GM12864 (cell line): ENCODE measurements at places on chromosomes 1 and 21.

GRCh38 chr21:42218836-42219605, at the start of gene ABCG1:
Gene ABCG1 (plus strand): TSS chr21:42219140. CDS start chr21:42219263, 123 bp downstream.
- DNase-seq, result no peak

DNA sequence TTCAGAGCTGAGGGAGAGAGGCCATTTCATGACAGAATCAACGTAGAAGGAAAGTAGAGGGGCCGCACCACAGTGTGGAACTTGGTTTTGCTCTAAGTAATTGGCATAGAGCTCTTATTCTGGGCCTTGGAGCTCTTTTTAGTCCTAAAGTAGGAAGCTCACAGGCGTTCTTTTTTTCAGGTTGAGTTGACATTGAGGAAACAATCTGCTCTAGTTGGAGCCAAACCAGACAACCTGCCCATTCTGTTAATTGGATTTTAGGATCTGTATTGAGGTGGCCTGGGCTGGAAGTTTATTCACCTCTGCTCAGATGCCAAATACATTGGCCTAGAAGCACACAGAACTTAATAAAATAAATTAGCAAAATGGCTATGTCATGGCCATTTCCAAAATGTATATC, 1093.9 kb downstream of the ADGRL2 start:
- DNase-seq, result no peak

DNA sequence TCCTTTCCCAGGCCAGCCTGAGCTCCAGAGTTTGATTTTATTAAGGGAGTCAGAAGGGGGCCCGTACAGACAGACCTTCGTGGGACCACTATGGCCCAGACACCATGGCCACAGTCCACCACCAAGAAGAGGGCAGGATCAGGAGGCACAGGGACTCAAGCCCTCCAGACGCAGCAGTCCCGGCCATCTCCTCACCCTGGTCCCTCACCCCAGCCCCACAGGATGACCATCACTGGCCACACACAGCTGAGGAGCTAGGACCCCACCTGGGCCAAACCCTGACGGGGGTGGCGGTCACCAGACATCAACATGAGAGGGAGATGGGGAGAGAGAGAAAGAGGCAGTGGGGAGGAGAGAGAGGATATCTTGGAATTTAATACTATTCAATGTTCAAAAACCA, 29.2 kb upstream of the AGPAT3 start:
- no peak for DNase-seq

DNA sequence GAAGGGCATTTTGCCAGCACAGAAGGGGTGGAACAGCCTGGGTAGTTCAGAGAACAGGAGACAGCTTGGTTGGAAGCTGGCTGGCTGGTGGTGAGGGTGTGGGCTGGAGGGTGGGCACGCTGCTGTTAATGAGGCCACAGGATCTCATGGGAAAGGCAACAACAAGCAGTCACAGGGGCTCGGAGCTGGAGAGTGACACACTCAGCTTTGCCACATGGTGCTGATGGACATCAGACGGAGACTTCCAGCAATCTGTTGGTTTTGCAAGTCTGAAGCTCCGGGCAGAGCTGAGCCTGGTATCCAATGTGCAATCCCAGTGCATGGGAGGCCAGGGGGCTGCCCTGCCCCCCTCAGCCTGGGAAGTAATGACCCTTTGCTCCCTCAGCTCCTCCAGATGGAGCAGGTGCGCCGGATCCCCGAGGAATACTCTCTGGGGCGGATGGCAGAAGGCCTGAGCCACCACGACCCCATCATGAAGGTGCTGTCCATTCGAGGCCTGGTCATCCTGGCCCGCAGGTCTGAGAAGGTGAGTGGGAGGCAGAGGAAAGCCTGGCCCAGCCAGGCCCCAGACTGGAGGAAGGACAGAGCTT, 15.6 kb upstream of the TTC4 start:
- DNase-seq, result no peak

DNA sequence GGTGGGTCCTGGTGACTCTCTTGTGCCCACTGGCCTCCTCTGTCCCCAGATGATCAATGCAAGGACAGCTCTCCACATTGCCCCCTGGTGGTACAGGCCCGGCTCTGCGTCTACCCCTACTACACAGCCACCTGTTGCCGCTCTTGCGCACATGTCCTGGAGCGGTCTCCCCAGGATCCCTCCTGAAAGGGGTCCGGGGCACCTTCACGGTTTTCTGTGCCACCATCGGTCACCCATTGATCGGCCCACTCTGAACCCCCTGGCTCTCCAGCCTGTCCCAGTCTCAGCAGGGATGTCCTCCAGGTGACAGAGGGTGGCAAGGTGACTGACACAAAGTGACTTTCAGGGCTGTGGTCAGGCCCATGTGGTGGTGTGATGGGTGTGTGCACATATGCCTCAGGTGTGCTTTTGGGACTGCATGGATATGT, 10.8 kb downstream of the ADAMTSL4 start:
- no peak for DNase-seq

- DNase-seq, result no peak
These were observed 88.8 kb downstream of the MAST2 start for GRCh38 chr1:45892068-45892785.
